PC-9 (cell line): ENCODE measurements at places on chromosomes 1 and 21. TPM values are rescaled to one million over a fixed set of nuclear protein-coding genes. Genes with fewer than 3 reads are reported as not detected.

Gene LHX8
- total RNA-seq, result not detected in 2 replicates

Gene SPRR3
- 0.57 TPM in 1 of 2 replicates, not detected in the other for total RNA-seq

Gene PPIAL4G
- total RNA-seq, result not detected in 2 replicates

Gene ATP5PB
- total RNA-seq, result 183 and 212 TPM in 2 replicates

Gene OR2T11
- not detected in 2 replicates for total RNA-seq

Gene RHBDL2
- total RNA-seq, result 31.6 and 36.9 TPM in 2 replicates

Gene SGIP1
- not detected in 2 replicates for total RNA-seq

Gene GRIK1
- not detected in 2 replicates for total RNA-seq

- H3K36me3 ChIP-seq, result peaks cover 39% of the 10 kb centered on the region
- H3K27me3 ChIP-seq, result no peaks in the 10 kb centered on the region
- DNase-seq, result no peak
Observed at GRCh38 chr1:10399444-10399941, 629 bp downstream of the PGD start.

- no peaks in the 10 kb centered on the region for H3K27me3 ChIP-seq
- peak; percentile 94 for DNase-seq
- peak overlapping the region; percentile 82 for H3K27ac ChIP-seq
- H3K4me3 ChIP-seq, result peak overlapping the region; percentile 24; the same call in 1 of the 2 replicates
- H3K4me1 ChIP-seq, result peaks cover 75% of the 10 kb centered on the region
Observed at GRCh38 chr1:150021191-150021694, 10.7 kb upstream of the OTUD7B start.

DNA sequence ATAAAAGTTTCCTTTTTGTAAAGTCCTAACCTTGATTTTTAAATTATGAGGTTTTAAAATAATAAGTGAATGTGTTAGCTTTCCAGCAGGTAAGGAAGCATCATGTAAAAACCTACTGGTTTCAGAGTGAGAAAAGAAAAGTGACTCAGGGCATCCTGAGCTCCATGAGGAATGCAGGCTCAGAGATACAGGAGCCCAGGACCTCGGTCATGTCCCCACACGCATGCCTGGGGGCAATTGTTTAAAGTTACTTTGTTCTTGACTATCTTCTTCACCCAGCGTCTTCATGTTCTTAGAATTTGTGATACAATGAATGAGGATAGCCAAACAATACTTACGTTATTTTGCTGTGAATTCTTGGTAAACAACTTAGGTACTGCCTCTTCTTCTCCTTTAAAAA, 117.4 kb upstream of the PLPPR5 start:
- H3K4me3 ChIP-seq, result no peak overlapping the region
- no peaks in the 10 kb centered on the region for H3K36me3 ChIP-seq
- no peak overlapping the region for H3K27ac ChIP-seq
- no peaks in the 10 kb centered on the region for H3K27me3 ChIP-seq
- no peak for DNase-seq

- H3K27me3 ChIP-seq, result peaks cover 11% of the 10 kb centered on the region
- no peak overlapping the region for H3K27ac ChIP-seq
- H3K4me1 ChIP-seq, result no peaks in the 10 kb centered on the region
- H3K4me3 ChIP-seq, result no peak overlapping the region
Observed at GRCh38 chr1:58064166-58064565, 482.4 kb downstream of the OMA1 start.

DNA sequence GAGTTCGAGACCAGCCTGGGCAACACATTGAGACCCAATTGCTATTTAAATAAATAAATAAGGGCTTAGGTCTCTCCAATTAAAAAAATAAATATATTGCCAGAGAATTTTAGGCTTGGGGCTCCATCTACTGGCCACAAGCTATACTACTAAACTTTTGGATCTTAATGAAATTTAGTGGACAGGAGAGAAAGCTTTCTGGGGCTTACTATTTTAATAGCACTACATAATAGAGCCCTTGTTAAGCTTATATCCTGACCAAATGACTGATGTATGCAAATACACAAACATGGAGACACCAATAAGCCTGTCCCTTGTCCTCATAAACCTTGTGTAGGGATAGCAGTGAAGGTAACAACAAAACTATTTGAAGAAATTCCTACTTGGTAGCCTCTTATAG, 18.4 kb downstream of the CCT3 start:
- DNase-seq, result no peak
- no peaks in the 10 kb centered on the region for H3K4me1 ChIP-seq
- H3K27ac ChIP-seq, result no peak overlapping the region
- H3K36me3 ChIP-seq, result peaks cover 56% of the 10 kb centered on the region

DNA sequence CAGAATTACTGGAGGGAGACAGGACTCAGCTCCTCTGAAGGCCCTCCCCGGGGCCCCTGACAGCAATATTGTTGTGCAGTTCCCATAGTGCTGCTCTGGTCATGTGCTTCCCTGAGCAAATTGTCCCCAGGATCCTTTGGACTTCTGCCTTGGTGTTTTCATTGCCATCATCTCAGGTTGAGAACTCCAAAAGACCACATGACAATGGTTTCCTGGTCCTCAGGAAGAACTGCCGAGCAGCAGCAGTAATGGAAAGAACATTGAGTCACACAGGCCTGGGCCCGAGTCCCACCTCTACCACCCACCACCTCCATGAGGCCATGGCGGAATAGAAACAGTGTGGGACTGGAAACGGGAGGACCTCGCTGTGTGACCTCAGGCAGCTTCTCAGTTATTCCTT, 6.3 kb upstream of the CTTNBP2NL start:
- no peak overlapping the region for H3K27ac ChIP-seq
- peaks cover 19% of the 10 kb centered on the region for H3K4me1 ChIP-seq
- H3K36me3 ChIP-seq, result no peaks in the 10 kb centered on the region
- H3K4me3 ChIP-seq, result no peak overlapping the region
- no peak for DNase-seq
- H3K27me3 ChIP-seq, result no peaks in the 10 kb centered on the region

GRCh38 chr21:46128106-46128932, 27.1 kb downstream of the FTCD start:
- H3K36me3 ChIP-seq, result no peaks in the 10 kb centered on the region
- no peak overlapping the region for H3K27ac ChIP-seq
- no peaks in the 10 kb centered on the region for H3K27me3 ChIP-seq
- DNase-seq, result no peak

- H3K36me3 ChIP-seq, result no peaks in the 10 kb centered on the region
- no peak for DNase-seq
- no peaks in the 10 kb centered on the region for H3K4me1 ChIP-seq
- no peaks in the 10 kb centered on the region; the same call in 1 of the 2 replicates for H3K27me3 ChIP-seq
Observed at GRCh38 chr1:8926707-8927694, 18.7 kb upstream of the CA6 start.

GRCh38 chr1:118360817-118361216, 175.8 kb upstream of the SPAG17 start:
- DNase-seq, result no peak
- no peak overlapping the region for H3K27ac ChIP-seq
- no peak overlapping the region for H3K4me3 ChIP-seq
- H3K27me3 ChIP-seq, result no peaks in the 10 kb centered on the region

DNA sequence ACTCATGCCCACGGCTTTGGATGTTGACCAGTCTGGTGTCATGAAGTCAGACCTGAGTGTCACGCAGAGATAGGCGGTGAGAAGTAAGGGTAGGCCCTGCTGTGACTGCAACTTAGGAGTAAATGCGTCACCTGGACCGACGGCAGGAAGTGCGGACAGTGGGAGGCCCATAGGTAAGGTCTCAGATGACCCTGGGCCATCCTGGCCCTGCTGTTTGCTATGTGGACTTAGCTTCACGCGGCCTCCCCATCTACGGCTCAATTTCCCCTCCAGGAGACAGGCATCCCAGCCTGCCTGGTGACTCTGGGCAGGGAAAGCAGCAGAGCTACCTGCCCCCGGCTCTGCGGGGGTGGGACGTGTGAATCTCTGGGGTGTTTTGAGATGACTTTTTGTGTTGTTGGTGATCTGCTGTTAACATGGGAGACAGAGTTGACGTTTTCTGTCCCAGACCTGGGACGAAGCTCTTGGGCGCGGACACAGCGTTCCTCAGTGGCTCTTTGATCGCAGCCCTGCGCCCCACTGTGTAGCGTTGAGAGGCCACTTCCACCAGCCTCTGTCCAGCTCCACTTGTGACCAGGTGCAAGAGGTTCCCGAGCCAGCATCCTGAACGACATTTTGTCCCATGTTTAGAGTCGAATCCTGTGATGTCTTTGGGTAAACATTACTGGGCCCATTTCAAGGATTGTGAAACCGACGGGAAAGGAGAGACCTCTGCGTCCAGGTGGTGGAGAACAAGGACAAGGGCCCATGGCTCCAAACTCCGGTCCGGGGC, 39.9 kb downstream of the CRYAA start:
- H3K36me3 ChIP-seq, result no peaks in the 10 kb centered on the region
- no peak overlapping the region for H3K27ac ChIP-seq
- H3K27me3 ChIP-seq, result no peaks in the 10 kb centered on the region
- H3K4me1 ChIP-seq, result peaks cover 16% of the 10 kb centered on the region

DNA sequence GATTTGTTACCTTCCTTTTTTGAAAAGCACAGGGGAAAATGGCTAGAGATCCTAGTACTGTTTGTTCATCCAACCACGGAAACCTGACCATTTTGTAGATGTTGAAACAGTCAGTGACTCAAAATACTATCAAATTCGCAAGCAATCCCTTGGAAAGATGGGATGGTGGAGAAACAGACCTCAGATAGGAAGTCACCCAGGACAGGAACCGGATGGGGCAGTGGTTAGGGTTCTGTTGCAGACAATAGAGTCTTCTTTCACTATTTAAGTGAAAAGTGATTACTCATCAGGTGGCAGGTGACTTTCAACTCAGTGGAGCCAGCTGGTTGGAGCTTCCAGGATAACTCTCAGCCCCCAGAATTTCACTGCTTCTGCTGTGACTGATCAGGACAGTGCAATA, 17.0 kb downstream of the LHX4 start:
- peak overlapping the region; percentile 56 for H3K27ac ChIP-seq
- no peak overlapping the region for H3K4me3 ChIP-seq

DNA sequence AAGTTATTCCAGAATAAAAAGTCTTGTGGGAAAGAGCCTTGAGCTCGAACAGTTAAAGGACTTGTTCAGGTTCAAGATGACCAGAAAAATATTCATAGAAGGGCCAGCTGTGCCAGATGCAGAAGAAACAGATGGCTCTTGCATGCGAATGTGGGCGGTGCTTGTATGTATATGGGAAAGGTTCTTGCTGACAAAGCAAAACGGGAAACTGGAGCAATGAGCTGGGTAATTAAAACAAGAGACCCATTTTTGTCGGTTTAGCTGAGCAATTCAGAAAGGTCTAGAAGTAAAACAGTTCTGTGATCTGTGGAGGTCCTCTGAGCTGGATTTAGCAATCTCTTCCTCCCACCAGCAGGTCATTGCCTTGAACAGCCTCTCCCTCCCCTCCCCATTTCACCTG, 107.2 kb upstream of the MARK1 start:
- H3K4me1 ChIP-seq, result peaks cover 3% of the 10 kb centered on the region
- no peaks in the 10 kb centered on the region for H3K27me3 ChIP-seq
- no peak overlapping the region for H3K27ac ChIP-seq
- no peak overlapping the region for H3K4me3 ChIP-seq

DNA sequence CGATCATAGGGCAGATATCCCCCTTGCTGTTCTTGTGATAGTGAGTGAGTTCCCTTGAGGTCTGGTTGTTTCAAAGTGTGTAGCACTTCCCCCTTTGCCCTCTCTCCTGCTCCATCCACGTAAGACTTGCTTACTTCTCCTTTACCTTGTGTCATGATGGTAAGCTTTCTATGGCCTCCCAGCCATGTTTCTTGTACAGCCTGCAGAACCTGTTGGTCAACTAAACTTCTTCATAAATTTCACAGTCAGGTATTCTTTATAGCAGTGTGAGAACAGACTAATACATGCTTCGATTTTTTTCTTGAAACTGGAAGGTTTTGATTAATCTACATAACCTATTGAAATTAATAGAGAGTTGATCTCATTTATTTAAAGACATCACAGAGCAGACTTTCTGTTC, 302.5 kb upstream of the PBX1 start:
- no peaks in the 10 kb centered on the region for H3K27me3 ChIP-seq
- H3K27ac ChIP-seq, result no peak overlapping the region
- no peak for DNase-seq

- H3K4me1 ChIP-seq, result no peaks in the 10 kb centered on the region
- H3K27ac ChIP-seq, result no peak overlapping the region
- H3K36me3 ChIP-seq, result no peaks in the 10 kb centered on the region
- no peak for DNase-seq
- H3K27me3 ChIP-seq, result no peaks in the 10 kb centered on the region
Observed at GRCh38 chr1:59520194-59520593, 223.3 kb downstream of the FGGY start.

GRCh38 chr1:25537153-25537831, 6.1 kb upstream of the LDLRAP1 start:
- no peak for DNase-seq
- peaks cover 15% of the 10 kb centered on the region for H3K4me1 ChIP-seq
- H3K36me3 ChIP-seq, result no peaks in the 10 kb centered on the region
- no peaks in the 10 kb centered on the region for H3K27me3 ChIP-seq
- H3K4me3 ChIP-seq, result no peak overlapping the region

DNA sequence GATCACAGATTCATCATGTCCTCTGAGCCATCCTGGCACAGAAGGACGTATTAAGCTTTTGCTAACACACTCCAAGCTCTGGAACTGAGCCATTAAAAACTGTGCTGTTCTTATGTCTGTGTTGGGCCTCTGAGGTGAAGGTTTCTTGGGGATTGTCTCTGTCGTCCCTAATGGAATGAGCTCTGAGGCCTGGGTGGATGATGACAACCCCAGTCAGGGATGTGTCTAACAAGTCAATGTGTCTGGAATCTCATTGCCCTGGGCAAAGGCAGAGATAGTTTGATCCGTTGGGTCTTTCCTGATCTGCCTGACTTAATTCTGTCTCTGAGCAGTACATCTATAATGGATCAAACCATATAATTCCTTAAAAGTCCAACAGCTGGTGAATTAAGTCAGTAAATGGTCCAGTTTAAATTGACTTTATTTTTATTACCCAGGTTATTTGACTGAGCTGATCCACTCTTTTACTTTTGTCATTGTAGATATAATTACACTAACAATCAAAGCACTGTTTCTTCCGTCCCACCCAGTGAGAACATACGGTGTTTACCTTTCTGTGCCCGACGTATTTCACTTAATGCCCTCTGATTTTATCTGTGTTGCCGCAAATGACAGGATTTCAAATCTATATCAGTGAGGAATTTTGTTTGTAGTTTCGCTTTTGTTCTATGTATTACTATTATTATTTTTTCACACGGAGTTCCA, 38.8 kb upstream of the OR2B11 start:
- no peaks in the 10 kb centered on the region for H3K4me1 ChIP-seq
- no peak overlapping the region for H3K4me3 ChIP-seq
- no peak for DNase-seq
- no peaks in the 10 kb centered on the region for H3K36me3 ChIP-seq
- H3K27ac ChIP-seq, result no peak overlapping the region
